ENCODE measurements at places on chromosomes 2 and 18. TPM values are rescaled to one million over a fixed set of nuclear protein-coding genes. Genes with fewer than 3 reads are reported as not detected.

GRCh38 chr2:167190053-167190452, 301.8 kb downstream of the XIRP2 start:
- DNase-seq, result no peak

DNA sequence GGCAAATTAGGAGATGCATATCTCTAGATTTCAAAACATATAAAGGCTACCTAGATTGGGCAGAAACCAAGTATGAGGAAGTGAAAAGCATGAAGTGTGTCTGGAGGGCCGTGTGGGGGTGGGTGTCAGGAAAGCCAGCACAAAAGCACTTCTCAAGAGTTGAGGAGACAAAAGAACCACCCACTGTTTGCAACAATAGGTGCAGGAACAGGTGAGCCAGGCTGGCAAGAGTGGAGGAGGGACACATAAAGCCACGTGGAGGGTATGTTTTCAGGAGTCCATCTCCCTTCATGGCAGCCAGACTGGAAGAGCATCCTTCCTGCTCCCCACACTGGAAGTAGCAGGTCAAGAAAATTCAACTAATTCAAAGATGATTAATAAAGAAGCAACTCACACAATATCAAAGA, 96.4 kb downstream of the CERS6 start:
- no peak for DNase-seq

GRCh38 chr18:12770469-12771219, 67.8 kb downstream of the PSMG2 start:
- DNase-seq, result no peak

GRCh38 chr2:238440331-238440730, 13.6 kb downstream of the ASB1 start:
- DNase-seq, result no peak

- DNase-seq, result no peak
Measured at GRCh38 chr2:860259-860855, 90.3 kb upstream of the SNTG2 start.

DNA sequence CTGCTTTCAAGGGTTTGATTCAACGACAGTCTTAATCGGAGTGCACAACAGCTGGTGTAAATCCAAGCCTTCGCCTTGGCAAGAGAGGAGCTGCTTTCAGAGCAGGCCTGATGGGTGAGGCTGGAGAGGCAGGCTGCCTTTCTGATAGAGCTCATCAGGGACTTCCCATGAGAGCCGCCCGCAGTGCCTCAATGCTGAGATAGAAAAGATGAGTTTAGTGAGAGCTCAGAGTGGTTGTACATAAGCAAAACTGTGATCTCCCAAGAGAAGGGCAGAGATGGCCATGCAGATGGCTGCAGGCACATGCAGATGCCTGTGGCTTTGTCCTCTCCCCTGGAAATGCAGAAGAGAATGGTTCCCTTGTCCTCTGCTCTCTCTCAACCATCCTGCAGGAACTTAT, 122.1 kb downstream of the ARL4C start:
- no peak for DNase-seq

DNA sequence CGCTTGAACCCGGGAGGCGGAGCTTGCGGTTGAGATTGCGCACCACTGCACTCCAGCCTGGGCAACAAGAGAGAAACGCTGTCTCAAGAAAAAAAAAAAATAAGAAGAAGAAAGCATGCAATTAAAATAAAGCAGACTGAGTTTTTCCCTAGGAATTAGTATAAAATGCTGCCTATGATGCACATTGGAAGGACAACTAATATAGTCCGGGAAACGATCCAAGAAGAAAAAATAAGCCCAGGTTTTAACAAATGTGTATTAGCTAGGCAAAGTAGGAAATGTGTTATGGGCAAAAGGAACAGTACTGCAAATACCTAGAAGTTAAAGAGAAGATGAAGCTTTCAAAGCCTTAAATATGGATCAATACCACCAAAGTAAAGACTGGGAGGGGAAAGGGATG, 64.0 kb downstream of the SPIRE1 start:
- DNase-seq, result peak; percentile 15

DNA sequence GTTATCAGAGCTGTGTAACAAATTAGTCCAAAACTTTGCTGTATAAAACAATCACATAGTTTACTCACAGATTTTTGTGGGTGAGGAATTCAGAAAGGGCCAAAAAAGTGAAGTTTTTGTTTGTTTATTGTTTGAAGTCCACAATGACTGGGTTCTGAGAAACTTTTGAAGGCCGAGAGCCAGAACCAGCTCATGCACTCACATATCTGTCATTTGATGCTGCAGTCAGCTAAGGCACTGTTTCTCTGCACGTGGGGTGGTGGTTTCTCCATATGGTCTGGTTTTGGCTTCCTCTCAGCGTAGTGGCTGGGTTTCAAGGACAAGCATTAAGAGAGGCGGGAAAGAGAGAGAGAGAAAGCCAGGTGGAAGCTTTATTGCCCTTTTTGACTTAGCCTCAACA, 131.8 kb downstream of the TWIST2 start:
- no peak for DNase-seq

DNA sequence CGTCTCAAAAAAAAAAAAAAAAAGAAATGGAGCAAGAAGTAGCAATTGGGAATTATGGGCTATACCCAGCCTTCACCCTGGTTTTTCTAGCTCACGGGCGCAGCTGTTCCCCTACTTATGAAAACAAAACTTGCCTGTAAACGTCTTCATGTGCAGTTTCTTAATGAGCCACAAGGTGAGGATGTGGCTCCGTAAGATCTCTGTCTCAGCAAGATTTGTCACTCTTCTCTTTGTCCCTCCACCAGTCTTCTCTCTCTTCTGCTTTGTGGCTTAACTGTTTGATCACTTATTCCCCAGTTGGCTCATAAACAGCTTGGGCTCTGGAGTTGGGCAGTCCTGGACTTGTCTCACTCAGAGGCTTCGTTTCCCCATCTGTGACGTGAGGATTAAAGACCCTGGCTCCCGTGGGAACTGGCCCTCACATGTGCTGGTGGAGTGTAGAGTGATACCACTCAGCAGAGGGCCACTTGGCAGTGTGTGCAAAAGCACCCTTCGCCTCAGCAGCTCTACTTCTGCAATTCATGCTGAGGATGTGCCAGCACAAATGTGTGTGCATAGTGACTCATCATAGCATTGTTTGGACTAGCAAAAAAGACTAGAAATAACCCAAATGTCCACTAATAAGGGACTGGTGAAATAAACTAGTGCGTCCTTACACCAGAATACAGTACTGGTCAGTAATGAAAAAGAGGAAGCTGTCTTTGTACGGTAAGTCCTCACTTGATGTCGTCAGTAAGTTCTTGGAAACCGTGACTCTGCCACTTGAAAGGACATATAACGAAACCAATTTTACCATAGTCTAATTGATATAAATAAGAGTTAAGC, 8.7 kb downstream of the CEP68 start:
- DNase-seq, result peak; percentile 56

GRCh38 chr2:84959095-84959565, 11.8 kb upstream of the KCMF1 start:
- DNase-seq, result no peak

- DNase-seq, result no peak
Measured at GRCh38 chr2:120949027-120949956, 213.6 kb downstream of the GLI2 start.

GRCh38 chr2:120398996-120399888, 53.3 kb downstream of the INHBB start:
- no peak for DNase-seq

GRCh38 chr2:208657468-208657867, 250.9 kb downstream of the PTH2R start:
- no peak for DNase-seq

DNA sequence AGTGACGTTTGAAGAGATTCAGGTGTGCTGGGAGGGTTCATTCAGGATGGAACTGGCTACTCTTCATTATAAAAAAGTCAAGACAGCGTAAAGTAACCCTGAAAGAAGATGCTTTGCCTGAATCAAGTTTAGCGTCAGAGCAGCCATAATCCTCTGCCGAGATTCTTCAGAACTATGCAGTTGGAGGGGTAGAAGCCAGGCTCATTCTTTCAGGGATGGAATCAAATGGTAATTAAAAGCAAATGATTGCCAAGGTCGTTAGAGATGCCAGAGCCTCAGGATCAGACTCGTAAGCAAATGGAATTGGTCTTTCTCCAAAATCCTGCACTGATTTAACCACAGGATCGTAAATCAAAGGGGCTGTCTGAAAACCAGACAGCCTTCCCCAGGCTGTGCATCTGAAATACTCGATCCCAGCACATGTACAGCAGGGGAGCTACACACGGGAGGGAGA, 21.9 kb downstream of the APCDD1 start:
- DNase-seq, result no peak

- DNase-seq, result no peak
Measured at GRCh38 chr18:51028201-51028805, 1.7 kb upstream of the SMAD4 start.

DNA sequence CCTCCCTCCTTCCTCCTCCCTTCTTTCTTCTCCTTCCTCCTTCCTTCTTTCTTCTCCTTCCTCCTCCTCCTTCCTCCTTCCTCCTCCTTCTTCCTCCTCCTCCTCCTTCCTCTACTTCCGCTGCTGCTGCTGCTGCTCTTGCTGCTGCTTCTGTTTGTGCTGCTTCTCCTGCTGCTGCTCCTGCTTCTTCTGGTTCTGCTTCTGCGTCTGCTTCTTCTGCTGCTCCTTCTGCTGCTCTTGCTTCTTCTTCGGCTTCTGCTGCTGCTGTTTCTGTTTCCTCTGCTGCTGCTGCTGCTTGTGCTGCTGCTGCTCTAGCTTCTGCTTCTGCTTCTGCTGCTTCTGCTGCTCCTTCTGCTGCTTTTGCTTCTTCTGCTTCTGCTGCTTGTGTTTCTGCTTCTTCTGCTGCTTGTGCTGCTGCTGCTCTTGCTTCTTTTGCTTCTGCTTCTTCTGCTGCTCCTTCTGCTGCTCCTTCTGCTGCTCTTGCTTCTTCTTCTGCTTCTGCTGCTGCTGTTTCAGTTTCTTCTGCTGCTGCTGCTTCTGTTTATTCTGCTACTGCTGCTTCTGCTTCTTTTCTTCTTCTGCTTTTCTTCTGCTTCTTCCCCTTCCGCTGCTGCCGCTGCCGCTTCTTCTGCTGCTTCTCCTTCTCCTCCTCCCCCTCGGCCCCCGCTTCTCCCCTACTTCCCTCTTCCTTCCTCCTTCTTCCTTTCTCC, 8.6 kb downstream of the SNRNP27 start:
- DNase-seq, result no peak

GRCh38 chr2:27728081-27728858, 43.2 kb upstream of the MRPL33 start:
- DNase-seq, result no peak

- no peak for DNase-seq
Measured at GRCh38 chr2:44295633-44296359, 20.5 kb downstream of the SLC3A1 start.

DNA sequence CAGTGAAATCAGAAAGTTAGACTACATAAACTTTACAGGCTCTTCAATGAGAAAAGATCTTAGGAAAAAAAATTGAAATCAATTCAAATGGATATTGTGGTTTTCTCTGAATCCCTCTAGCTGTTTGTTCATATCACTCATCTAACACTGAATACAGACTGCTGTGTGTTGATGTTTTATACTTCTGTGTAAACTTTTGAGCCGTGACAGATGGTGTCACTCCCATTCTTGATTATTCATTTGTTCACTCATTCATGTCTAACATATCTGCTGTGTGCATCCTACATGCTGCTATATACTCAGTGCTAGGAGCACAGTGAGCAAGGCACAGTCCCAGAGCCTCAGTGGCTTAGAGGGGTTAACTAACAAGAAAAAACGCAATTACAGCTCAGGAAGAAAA, 12.6 kb downstream of the KLHL23 start:
- no peak for DNase-seq

DNA sequence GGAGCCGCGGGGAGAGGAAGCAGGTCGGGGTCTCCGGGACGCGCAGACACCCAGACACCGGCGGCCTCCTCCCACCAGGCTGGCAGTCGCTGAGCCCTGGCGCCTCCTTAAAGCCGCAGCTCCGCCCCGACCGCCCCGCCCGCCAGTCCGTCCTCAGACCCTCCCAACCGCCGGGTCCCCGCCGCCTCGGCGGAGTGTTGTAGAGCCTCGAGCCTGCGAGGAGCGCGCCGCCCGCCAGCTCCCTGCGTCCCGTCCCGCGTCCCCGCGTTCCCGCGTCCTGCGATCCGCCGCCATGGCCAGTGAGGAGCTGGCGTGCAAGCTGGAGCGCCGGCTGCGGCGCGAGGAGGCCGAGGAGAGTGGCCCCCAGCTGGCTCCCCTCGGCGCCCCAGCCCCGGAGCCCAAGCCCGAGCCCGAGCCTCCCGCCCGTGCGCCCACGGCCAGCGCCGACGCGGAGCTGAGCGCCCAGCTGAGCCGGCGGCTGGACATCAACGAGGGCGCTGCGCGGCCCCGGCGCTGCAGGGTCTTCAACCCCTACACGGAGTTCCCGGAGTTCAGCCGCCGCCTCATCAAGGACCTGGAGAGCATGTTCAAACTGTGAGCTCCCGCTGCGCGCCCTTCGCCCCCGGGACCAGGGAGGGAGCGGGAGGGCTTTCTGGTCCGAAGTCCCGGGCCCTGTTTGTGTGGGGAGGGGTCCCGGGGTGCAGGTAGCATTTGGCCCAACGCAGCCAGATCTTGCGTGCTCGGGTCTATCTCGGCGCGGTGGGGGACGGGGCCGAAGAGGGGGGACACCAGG, at the start of gene EFHD1:
Gene EFHD1 (plus strand): TSS at position 192 of the 793 bp plus-strand sequence. CDS start 101 bp downstream, at position 293.
- peak; percentile 81 for DNase-seq

- DNase-seq, result peak; percentile 48
Measured at GRCh38 chr2:208040199-208041171, 15.2 kb upstream of the PLEKHM3 start.

DNA sequence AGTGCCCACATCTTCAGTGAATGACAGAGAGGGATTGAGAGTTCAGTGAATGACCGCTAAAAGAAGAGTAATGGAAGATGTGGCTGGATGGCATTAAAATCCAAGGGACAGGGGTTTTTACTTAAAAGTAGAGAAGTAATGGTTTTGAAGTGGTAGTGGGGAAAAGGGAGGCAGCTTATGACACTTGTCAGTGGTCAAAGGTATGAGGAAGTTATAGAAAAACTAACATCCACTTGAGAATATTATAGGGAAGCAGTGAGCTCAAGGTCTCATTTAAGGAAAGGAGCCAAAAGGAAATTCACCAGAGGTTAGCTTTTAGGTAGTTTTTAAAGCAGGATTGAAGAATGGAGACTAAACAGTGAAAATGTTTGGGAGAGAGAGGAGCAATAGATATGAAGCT, 24.3 kb downstream of the CDK15 start:
- DNase-seq, result no peak

GRCh38 chr18:78309307-78309706, 670.3 kb upstream of the SALL3 start:
- DNase-seq, result no peak

The STEAP3 gene
- polyA plus RNA-seq, result 19.7 TPM

The MSTN gene
- polyA plus RNA-seq, result not detected

The CCL20 gene
- polyA plus RNA-seq, result 2.2 TPM

The UGT1A3 gene
- not detected for polyA plus RNA-seq

The ECEL1 gene
- 0.78 TPM for polyA plus RNA-seq

The PHOSPHO2 gene
- polyA plus RNA-seq, result not detected

The DOK6 gene
- not detected for polyA plus RNA-seq

The LAMA1 gene
- polyA plus RNA-seq, result not detected

The OTOF gene
- polyA plus RNA-seq, result 22.7 TPM

The DPP10 gene
- 0.99 TPM for polyA plus RNA-seq

The SCN3A gene
- not detected for polyA plus RNA-seq

The UGT1A4 gene
- not detected for polyA plus RNA-seq

The DSG1 gene
- polyA plus RNA-seq, result 18.4 TPM

The ANKRD29 gene
- 5.0 TPM for polyA plus RNA-seq

The EFEMP1 gene
- polyA plus RNA-seq, result 19.1 TPM

All from muscle of arm (tissue), 14 donors.